ENCODE measurements at places on chromosomes 16 and 17.
A peak's percentile ranks its signal among the peaks of the same experiment; 100 is the strongest.

DNA sequence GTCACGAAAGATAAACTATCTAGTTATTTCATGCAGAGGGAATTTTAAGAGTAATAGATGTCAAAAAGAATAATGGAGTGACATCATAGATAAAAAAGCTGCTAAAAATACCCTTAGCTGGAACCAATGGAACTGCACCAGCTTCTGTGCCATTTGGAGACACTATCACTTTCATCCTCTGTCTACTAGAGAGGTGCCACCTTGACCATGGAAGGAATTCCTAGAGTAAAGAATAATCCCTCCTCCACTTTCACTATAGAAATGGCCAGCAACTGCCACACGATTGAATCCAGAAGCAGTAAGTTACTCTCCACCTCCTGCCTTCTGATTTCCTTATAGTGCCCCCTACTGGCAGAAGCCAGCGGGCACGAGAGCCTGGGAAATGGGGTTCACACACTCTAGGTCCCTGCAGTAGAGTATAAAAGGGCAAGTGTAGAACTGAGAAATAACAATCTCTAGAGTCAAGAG is 2.8 kb upstream of the ALDH3A2 start:
- no peak for DNase-seq

- DNase-seq: no peak
Observed at GRCh38 chr17:79338152-79338551, 263.5 kb downstream of the ENGASE start.

- no peak for DNase-seq
Observed at GRCh38 chr16:12405089-12405488, 398.6 kb downstream of the CPPED1 start.

DNA sequence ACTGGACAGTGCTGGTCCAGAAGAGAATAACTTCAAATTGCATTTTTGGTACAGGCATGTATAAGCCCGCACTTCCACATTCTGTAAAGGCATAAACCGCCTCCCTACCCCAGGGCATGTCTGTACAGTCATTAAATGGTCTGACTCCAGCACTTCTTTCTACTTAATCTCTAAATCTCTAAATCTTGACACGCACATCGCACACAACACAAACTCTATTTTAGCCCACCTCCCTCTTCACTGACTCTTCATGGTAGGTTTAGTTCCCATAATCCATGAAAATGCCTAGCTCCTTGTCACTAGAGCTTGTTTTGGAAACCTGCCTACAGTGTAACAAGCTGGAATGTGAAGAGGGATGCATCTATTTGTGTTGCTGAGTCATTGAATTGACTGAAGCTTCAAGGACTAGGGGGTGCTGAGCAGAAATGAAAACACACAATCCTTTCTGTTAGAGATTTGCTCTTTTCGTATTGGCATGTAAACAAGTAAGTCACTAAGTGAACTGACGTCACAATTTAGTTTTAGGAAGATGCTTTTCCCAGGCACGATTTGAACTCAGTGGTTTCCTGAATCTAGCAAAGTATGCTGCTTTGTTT is 1.6 kb upstream of the DUSP14 start:
- DNase-seq: peak; percentile 76

DNA sequence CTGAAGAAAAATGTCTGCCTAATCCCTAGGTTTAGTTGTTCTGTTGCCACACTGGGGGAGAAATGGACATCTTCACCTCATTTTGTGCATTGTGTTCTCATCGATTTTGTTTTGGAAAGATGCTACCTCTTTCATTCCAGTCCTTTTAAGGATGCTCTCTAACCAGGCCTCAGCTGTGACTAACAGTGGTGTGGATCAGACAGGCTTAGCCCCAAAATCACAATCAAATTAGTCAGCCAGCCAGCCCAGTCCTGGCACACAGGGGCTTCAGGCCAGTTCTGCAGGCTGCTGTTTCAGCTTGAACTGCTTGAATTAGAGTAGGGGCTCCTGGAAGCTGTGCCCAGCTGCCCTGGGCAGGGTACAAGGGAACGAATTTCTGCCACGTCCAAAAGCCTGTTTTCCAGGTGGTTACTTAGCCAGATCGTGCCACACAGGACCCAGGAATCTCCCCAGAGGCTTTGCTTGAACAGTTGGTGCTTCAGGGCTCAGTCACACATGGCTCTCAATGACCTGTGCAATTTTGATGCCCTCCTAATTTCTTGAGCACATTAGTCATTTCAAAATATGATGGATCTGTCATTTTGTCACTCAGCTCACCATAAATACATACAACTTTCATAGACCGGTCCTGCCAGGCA is 60.7 kb downstream of the CLEC16A start:
- DNase-seq: no peak

DNA sequence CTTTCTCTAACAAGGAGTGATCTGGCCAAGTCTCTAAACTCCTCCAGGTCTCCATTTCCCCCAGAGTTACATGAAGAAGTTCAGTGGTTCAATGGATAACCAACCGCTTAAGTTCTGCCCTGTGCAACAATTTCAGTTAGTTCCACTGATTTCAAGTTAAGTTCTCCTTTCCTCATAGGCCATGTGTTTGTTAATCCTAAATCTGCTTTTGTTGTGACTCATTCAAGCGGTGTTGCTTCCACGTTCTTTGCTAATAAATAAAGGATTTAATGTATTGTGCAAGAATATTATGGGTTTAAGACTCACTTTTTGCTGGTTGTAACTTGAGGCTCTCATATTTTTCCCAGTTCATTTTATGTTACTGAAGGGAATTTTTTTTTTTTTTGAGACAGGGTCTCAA is 36.3 kb downstream of the GNA13 start:
- no peak for DNase-seq

DNA sequence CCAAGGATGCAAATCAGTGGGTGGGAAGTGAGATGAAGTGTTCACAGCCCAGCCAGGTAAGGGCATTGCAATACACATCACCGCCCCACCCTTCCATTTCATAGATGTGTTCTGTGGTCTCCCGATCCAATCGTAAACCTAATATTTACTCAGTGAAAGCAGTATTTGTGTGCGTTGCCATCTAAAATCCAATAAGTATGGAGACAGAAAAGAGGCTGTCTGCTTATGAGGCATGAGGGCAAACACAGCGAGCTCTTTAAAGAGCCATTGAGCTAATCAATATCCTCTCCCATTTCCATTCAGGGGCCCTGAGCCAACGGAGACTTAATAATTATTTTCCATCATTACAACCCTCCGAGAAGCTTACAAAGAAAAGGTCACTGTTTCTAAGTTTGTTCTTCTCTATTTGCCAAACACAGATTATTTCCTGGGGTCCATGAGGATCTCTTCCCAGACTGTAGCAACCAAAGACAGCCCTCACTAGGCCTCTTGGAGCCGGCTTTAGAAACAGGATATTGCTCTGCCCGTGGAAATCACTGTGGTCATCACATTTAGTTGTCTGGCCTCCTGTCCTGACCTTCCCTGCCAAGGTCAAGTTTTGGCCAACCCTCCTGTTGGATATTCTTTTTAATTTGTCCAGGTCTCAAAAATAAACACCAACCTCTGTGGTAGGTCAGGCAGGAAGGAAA is 120.1 kb downstream of the SLC39A11 start:
- peak; percentile 38 for DNase-seq

- no peak for DNase-seq
Observed at GRCh38 chr17:44402564-44403172, 13.2 kb upstream of the ITGA2B start.

DNA sequence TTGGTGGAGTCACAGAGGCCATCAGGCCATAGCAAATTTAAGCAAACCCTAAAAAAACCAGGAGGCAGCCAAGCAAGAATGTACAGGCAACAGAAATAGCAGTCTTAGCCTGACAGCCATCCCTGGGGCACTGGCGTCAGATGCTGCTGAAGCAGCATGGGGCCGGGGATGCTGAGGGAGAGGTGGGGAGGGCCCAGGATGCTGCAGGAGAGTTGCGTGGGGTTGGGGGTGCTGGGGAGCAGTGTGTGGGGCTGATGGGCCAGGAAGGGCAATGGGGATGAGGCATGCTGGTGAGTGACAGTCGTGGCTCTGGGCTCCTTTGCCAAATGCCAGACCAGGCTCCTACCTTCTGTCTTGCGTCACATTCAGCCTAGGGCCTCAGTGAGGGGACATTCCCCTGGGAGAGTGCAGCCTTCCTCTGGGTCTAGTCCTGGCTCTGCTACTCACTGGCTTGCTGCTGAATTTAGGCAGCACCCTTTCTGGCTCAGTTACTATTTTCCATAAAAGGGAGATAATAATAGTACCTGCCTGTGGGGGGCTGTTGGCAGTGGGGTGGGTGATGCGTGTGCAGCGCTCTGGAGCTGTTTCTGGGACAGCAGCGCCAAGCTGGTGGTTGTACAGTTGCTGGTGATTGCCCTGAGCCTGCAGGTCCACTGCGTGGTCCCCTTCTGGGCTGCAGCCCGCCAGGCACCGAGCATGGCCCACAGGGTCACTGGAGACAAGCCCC is 88.1 kb downstream of the AMFR start:
- DNase-seq: no peak

GRCh38 chr17:81044764-81045589 is 10.0 kb downstream of the BAIAP2 start:
- peak; percentile 48 for DNase-seq

DNA sequence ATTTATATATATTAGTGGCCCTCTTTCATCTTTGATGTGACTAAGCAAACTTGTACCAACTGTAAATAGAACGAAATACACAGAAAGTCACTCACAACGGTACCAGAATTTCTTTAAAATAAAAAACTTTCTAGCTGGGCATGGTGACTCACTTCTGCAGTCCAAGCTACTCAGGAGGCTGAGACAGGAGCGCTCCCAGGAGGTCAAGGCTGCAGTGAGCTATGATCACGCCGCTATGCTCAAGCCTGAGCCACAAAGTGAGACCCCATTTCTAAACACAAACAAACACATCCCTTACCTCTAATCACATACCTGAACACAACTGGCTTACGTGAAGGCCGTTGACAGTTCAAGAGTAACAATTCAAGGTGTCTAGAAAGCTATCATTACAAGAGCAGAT is 29.7 kb downstream of the STAT5B start:
- no peak for DNase-seq

DNA sequence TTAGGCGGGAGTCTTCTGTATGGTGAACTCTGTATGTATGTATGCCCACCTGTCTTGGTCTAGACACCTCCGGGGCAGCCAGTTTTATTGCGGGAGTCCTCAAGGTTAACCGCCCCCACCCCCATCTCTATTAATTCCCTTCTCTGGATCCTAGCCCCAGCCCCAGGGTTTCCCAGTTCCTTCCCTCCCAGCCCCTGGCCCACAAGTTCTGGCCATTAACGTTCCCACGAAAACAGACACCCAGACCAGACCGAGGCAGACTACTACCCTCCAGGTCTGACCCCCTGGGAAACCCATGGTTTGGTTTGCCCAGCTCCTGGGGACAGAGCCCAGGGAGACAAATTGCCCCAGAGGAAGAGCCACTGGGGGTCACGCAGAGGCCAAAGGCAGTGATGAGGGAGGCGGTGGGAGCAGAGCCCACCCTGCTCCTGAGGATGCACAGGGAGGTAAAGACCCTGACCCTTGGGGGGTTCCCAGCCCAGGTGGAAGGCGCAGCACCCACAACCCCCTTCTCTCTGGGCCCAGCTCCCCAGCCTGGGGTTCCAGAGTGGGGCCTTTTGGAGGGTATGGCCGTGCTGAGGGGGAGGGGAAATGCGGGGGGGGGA is 8.5 kb downstream of the TBKBP1 start:
- no peak for DNase-seq

- DNase-seq: no peak
Observed at GRCh38 chr17:79413611-79414010, 197.2 kb downstream of the RBFOX3 start.

- DNase-seq: no peak
Observed at GRCh38 chr17:4708436-4708835, 2.0 kb upstream of the ARRB2 start.

DNA sequence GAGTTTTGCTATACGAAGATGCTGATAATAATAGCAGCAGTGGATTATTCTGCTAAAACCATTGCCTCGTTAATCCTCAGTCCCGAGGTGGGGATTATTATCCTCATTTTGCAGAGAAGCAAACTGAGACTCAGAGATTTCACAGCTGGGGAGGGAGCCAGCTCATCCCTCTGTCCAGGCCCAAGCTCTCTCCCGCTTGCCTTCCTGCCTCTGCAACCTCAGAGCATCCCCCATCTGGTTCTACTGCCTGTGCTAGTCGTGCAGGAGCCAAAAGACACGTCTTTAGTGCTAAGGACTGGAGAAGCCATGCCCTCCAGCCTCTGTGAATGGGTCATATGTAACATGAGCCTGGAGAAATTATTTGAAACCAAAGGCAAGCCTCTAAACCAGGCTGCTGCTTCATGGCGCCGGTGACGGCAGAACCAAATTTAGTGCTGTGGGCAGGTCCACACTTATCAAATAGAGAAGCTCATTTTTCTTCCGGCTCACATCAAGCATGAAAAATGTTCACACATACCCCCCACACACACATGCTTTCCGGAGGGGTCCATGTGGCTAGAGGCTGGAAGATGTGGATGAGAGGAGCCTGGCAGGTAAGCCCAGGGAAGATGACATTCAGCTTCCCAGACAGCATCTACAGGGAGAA is 13.5 kb downstream of the MAPT start:
- DNase-seq: no peak

GRCh38 chr17:41553176-41553575 is 18.7 kb downstream of the KRT9 start:
- DNase-seq: no peak

All from NCI-H774 (cell line).